ENCODE measurements at places on chromosomes 5 and 9. TPM values are rescaled to one million over a fixed set of nuclear protein-coding genes. Genes with fewer than 3 reads are reported as not detected.

DNA sequence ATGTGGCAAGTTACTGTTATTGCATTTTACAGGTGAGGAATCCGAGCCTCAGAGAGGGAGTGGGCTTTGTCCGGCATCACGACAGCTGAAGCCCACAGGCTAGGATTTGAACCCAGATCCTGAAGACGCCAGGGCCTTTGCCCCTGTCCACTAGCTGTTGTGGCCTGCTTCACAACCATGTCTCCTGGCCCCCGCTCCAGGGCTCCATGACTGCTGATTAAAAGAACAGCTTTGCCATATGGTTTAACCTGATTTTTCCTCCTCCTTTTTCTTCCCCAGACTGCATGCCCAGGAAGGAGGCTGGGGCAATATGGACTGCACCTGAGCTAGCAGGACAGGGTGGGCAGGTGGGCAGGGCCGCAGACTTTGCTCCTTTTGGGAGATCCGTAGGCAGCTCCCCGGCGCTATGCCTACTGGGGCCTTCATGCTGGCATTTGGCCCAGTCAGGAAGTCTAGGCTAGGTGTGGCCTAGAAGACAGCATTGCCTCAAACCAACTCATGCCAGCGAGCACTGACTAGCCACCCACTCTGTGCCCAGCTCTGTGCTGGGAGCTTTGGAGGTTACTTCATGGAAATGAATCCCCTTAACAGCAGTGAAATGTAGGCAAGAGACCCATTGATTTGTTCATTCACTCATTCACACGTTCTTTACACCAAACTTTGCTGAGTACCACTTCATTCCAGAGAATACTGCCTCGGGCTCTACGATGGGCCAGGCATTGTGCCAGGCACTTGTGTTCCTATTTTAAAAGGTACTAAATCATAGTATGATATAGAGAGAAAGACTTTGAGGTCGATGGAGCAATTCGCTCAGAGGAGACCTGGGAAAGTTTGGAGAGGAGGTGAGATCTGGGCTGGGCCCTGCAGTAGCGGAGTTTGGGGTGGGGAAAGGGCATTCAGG, 94.3 kb upstream of the CPEB4 start:
- peaks cover 2% of the 10 kb centered on the region for H3K27me3 ChIP-seq
- H3K4me3 ChIP-seq, result no peak overlapping the region
- H3K36me3 ChIP-seq, result no peaks in the 10 kb centered on the region
- H3K4me1 ChIP-seq, result peaks cover 7% of the 10 kb centered on the region
- no peak overlapping the region for H3K27ac ChIP-seq

Gene GPR151
- total RNA-seq, result not detected

DNA sequence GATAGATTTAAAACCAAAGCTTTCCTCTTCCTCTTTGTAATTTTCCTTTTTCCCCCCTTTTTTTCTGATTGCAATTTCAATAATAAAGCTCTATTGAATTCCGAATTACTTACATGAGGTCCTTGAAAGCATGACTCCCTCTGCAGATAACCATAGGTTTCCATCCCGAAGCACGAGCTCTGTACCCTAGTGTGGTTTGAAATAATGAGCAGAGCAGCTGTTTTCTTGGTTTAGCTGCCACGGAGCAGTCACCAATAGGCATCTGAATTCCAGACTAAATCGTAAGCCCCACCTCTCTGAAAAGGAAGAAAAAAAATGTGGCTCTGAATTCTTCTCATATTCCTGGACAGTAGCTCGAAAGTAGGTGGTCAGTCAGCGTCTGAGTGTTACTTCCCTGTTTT, 18.5 kb upstream of the GNE start:
- H3K4me1 ChIP-seq, result no peaks in the 10 kb centered on the region
- H3K36me3 ChIP-seq, result no peaks in the 10 kb centered on the region
- peak overlapping the region; percentile 4 for H3K27ac ChIP-seq
- peak; percentile 90 for DNase-seq
- H3K4me3 ChIP-seq, result peak overlapping the region; percentile 8

DNA sequence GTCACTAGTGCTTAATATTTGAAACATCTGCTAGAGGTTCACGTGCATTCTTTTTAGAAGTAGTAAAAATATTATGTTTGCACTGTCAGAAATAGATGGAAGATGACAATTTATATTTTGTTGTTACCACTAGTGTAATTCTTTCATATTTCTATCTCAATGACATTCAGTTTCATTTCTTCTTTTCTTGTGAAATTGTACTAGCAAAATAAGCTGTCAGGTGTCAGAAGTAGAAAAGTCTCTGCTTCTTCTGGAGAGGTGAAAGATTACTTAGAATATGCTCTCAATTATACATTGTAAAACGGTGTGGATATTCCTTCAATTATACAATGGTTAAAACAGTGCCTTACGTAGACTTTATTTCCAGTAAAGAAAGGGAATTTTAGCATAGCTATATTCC, 395.4 kb downstream of the CSNK1G3 start:
- DNase-seq, result no peak
- no peak overlapping the region for H3K4me3 ChIP-seq
- H3K27ac ChIP-seq, result no peak overlapping the region
- H3K27me3 ChIP-seq, result no peaks in the 10 kb centered on the region
- no peaks in the 10 kb centered on the region for H3K4me1 ChIP-seq

Gene STPG3
- not detected for total RNA-seq

DNA sequence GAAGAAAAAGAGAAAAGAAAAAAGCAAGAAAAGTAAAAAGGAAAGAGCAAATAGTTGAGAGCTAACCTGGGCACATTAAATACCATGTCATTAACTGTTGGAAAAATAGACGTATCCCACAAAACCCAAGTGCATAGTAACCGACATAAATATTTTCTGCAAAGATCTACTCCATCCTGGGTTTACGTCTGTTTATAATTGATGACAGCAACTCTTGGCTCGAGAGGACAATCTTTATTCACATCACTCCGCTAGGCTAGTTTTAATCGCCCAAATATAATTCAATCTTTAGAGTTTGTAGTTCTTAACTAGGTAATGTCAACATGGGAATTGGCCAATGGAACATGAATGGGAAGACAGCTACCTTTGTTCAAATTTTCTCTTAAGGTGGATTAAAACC, 321.7 kb upstream of the TNC start:
- H3K27ac ChIP-seq, result no peak overlapping the region
- peaks cover 1% of the 10 kb centered on the region for H3K27me3 ChIP-seq
- DNase-seq, result no peak
- peaks cover 2% of the 10 kb centered on the region for H3K4me1 ChIP-seq

- H3K27me3 ChIP-seq, result no peaks in the 10 kb centered on the region
- no peaks in the 10 kb centered on the region for H3K4me1 ChIP-seq
- H3K36me3 ChIP-seq, result no peaks in the 10 kb centered on the region
- H3K4me3 ChIP-seq, result no peak overlapping the region
- peak; percentile 48 for DNase-seq
- H3K27ac ChIP-seq, result no peak overlapping the region
These were observed 317.6 kb downstream of the CWC27 start for GRCh38 chr5:65086234-65086890.

Gene SLC25A48
- total RNA-seq, result not detected

GRCh38 chr5:164027738-164028137, 522.3 kb downstream of the MAT2B start:
- H3K4me3 ChIP-seq, result no peak overlapping the region
- peak; percentile 15 for DNase-seq
- no peak overlapping the region for H3K27ac ChIP-seq
- no peaks in the 10 kb centered on the region for H3K36me3 ChIP-seq

GRCh38 chr5:65808818-65809217, 86.8 kb downstream of the NLN start:
- peaks cover 4% of the 10 kb centered on the region for H3K36me3 ChIP-seq
- no peaks in the 10 kb centered on the region for H3K27me3 ChIP-seq
- peak overlapping the region; percentile 46 for H3K27ac ChIP-seq

Gene FOXD4L5
- under 0.01 TPM for total RNA-seq

DNA sequence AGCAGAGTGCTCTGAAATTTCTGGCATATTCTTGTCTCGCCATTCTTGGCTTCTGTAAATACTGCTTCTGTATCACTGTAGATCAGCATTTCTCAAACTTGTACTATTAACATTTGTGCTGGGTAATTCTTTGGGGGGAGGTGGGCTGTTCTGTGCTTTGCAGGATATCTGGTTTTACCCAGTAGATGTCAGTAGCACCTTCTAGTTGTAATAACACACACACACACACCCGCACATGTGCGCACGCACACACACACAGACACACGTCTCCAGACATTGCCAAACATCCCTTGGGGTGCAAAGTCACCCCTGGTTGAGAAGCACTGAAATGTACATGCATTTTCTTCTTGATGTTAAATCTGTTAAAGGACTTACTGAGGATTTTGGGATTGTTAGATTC, 304.1 kb downstream of the MAT2B start:
- DNase-seq, result peak; percentile 45
- H3K27ac ChIP-seq, result no peak overlapping the region
- H3K4me3 ChIP-seq, result no peak overlapping the region
- H3K4me1 ChIP-seq, result no peaks in the 10 kb centered on the region
- no peaks in the 10 kb centered on the region for H3K27me3 ChIP-seq

DNA sequence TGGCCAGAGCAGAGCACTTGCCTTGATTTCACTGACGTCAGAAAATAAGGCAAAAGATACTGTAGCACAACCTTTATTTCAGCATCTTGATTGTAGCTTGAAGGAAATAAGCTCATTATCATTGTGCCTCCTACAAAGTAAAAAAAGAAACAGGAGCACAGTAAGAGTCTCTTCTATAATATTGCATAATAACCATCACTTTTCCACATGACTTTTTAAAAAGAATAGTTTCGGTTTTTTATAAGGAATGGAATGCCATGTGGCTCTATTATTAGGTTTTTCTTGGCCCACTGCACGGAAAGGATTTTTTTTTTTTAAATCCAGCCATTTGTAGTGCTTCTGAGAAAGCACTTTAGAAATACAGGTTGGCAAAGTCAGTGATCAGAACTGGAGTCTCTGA, 655.3 kb downstream of the LRRC70 start:
- no peak overlapping the region for H3K27ac ChIP-seq
- no peak for DNase-seq
- H3K4me1 ChIP-seq, result no peaks in the 10 kb centered on the region
- no peaks in the 10 kb centered on the region for H3K27me3 ChIP-seq
- H3K4me3 ChIP-seq, result no peak overlapping the region

DNA sequence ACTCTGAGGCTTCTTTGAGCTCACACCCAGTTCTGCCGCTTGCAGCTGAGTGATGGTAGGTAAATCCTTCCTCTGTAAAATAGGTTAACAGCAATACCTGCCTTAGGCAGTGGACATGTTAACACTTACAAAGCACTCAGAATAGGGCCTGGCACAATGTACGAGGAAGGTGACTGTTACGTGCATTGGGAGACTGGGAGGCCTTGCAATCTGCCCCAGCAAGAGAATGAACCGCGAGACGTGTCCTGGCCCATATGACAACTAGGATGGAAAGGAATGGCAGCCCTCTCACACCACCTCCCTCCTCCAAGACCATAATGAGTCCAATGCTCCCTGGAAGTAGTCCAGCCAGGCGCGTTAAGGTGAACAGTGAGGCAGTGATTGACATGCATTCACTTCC, 23.1 kb upstream of the AKNA start:
- H3K4me1 ChIP-seq, result peaks cover 8% of the 10 kb centered on the region
- DNase-seq, result no peak

Gene PRR16
- 10.6 TPM for total RNA-seq

GRCh38 chr5:32760091-32760509, 49.0 kb downstream of the NPR3 start:
- peaks cover 3% of the 10 kb centered on the region for H3K36me3 ChIP-seq
- peaks cover 2% of the 10 kb centered on the region for H3K4me1 ChIP-seq
- peak; percentile 98 for DNase-seq

- peaks cover 6% of the 10 kb centered on the region for H3K4me1 ChIP-seq
- DNase-seq, result no peak
- no peak overlapping the region for H3K4me3 ChIP-seq
- H3K27me3 ChIP-seq, result no peaks in the 10 kb centered on the region
- H3K36me3 ChIP-seq, result peaks cover 10% of the 10 kb centered on the region
- no peak overlapping the region for H3K27ac ChIP-seq
These were observed 58.3 kb downstream of the BNC2 start for GRCh38 chr9:16811987-16812685.

Gene PCDHA12
- total RNA-seq, result not detected

DNA sequence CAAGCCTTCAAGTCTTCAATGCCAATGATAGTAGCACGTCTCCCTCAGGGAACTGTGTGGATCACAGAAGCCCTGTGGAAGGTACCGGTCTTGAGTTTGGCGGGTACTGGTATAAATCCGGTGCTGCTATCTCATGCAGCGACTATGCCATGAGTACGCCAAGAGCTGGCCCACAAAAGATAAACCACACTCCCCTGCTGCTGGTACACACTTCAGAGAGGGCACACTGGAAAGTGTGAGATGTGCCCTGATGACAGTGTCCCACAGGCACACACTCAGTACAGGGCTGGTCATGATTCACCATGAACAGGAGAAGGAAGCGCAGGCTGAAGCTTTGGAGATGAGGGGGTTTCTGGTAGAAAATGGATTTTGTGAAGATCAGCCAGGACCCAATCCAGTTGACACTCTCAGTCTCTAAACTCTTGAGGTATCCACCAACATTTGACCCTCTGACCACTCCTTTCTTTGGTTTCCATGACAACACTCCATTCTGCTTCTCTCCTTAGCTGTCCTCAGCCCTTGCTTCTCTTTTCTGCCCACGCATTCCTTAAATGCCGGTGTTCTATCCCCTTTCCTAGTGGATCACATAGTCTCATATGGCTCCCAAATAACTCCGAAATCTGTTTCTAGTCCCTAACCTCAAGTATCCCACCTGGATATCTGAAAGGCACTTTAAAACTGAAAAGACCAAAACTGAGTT, 5.1 kb downstream of the AMACR start:
- DNase-seq, result peak; percentile 18
- H3K4me1 ChIP-seq, result peaks cover 12% of the 10 kb centered on the region
- H3K27ac ChIP-seq, result no peak overlapping the region
- no peaks in the 10 kb centered on the region for H3K27me3 ChIP-seq
- H3K4me3 ChIP-seq, result no peak overlapping the region

DNA sequence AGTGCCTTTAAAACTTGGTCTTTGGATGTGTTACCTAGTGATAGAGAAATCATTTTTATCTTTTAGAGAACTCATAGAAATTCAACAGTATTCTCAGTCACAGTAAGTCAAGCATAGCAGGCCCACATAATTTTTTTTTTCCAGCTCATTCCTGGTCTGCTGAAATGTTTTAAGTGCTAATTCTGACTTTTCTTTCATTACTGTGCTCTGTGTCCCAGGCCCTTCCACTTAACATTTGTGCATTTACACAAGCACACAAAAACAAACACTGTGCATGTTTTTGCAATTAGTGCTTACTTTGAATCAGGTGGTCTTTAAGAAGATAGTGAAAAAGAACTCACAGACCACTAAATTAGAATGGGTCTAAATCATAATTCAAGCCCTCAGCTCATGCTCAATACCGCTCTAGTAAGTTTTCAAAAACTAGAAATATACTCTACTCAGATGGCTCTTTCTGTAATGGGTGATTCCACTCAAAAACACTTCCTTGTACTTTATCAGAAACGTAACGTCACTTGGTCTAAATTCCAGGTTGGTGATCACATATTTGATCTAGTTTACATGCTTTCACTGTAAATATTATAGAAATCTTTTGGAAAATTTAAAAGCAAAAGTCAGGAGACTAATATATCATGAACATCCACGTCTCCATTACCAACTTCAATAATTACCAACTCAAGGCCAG, 107.8 kb downstream of the PCSK5 start:
- no peak overlapping the region for H3K4me3 ChIP-seq
- no peaks in the 10 kb centered on the region for H3K4me1 ChIP-seq
- no peaks in the 10 kb centered on the region for H3K27me3 ChIP-seq
- no peak overlapping the region for H3K27ac ChIP-seq
- H3K36me3 ChIP-seq, result no peaks in the 10 kb centered on the region
- no peak for DNase-seq

- no peaks in the 10 kb centered on the region for H3K4me1 ChIP-seq
- H3K27ac ChIP-seq, result no peak overlapping the region
- no peak for DNase-seq
- H3K36me3 ChIP-seq, result no peaks in the 10 kb centered on the region
- no peak overlapping the region for H3K4me3 ChIP-seq
- peaks cover 33% of the 10 kb centered on the region for H3K27me3 ChIP-seq
These were observed 198.6 kb downstream of the PAX5 start for GRCh38 chr9:36835271-36835996.
